ENCODE measurements at places on chromosomes 16 and 17.
A peak's percentile ranks its signal among the peaks of the same experiment; 100 is the strongest.

- no peak for DNase-seq
Observed at GRCh38 chr17:35912339-35912912, 18.1 kb downstream of the RDM1 start.

DNA sequence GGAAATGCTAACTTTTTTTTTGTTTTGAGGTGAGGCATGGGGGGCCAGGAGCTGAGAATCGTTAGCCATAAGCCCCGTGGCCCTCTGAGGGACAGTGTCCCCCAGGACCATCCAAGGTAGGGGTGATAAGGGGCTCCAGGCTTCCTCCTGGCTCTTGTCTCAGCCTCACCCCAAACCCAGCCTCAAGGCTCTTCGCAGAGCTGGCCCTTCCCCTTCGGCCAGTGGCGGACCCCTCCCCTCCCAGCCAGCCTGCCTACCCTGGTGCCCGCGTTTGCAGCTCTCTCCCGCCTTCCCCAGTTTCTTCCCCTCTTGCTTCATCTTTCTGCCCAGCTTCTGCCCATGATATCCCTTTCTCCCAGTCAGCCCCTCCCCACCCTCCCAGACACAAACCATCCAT, 22.7 kb upstream of the ATP2A3 start:
- peak; percentile 14 for DNase-seq

DNA sequence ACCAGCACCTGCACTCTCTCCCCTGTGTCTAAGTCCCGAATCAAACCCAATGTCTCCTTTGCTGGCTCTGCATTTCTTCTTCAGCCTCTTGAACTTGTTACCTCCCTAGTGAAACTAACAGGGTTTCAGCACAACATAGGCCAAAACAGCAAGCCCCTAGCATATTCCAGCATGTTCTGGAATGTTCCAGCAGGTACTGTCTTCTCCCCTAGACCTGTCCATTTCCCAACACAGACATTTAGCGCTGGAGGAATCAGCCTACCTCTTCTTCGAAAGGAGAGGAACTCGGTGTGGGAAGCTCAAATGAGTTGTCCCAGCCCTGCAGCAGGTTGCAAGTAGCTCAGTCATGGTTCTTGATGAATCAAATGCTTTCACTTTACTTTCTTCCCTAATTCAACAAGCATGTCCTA, 47.1 kb downstream of the LITAF start:
- no peak for DNase-seq

DNA sequence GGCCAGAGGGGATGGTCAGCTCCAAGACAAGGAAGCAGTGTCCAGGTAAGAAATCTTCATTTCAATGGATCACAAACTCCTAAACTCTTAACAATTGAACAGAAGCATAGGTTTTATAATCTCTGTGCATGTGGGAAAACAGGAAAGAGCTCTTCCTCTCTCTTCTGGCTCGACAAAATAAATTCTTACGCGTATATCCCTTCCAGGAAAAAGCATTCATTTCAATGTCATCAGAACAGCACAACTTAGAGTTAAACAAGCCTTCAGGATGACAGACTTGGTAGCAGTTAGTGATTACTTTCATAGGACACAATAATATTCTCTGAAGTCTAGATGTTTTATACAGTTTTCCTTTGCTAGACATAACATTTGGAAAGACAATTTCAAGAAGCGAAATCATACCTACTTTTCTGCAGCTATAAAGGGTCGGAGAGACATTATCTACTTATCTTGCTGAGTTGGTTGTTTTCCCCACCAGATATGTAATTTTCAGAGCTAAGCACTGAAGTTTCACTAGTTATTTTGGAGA, 19.3 kb upstream of the SLC35G3 start:
- no peak for DNase-seq

DNA sequence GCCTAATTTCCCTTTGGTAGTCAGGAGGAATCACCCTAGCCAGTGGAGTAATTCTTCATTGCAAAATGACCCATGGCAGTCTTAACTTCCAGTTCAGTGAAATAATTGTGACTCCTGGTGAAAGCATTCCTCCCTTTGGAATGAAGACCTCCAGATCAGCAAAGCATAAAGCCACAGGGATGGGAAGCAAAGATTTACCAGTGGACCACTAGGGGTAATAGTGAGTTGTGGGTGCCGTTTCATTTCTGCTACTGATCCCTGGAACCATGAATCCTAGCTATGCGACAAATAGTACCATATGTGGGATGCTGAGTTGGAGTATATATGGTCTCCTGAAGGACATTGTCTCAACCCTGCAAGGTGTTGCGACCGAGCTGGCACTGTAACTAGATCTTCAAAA, 13.7 kb downstream of the DYNLL2 start:
- no peak for DNase-seq

DNA sequence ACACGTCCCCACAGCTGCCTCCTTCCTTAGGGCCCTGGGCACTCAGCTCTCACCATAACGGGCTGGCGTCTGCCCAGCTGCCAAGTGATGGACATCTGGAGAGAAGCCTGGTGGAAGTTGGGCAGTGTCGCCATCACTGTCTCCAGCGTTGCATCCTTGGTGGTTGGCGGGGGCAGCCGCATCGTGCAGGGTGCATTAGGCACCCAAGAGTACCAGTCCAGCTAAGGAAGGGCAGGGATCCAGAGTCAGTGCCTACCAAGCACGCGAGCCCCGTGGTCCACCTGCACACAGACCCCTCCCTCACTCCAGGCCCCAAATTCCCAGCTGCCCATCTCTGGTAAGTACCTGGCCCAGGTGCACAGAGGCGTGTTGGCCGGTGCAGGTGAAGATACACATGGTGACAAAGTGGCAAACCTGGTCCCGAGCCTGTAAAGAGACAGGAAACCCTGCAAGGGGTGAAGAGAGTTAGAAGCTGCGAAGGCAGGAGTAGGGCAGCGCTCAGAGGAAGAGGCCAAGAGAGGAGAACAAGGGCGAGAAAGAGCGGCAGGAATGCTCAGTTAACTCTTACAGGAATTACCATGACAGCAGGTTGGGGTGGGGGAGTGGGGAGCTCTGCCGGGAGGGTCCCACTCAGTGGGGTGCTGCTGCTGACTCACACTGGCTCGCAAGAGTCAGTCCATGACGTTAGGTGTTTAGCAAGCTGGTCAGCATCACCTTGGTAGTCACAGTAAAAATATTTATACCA, 9.5 kb downstream of the ALOX15 start:
- DNase-seq: no peak

- no peak for DNase-seq
Observed at GRCh38 chr17:68963958-68964357, 8.8 kb upstream of the ABCA8 start.

GRCh38 chr16:88453611-88454522, 787 bp downstream of the ZFPM1 start:
- DNase-seq: peak; percentile 66

GRCh38 chr16:67558859-67559258, 3.5 kb upstream of the CTCF start:
- no peak for DNase-seq

- no peak for DNase-seq
Observed at GRCh38 chr16:82017911-82018568, 6.8 kb upstream of the SDR42E1 start.

GRCh38 chr16:6861135-6861814, 471.4 kb upstream of the RBFOX1 start:
- DNase-seq: no peak

DNA sequence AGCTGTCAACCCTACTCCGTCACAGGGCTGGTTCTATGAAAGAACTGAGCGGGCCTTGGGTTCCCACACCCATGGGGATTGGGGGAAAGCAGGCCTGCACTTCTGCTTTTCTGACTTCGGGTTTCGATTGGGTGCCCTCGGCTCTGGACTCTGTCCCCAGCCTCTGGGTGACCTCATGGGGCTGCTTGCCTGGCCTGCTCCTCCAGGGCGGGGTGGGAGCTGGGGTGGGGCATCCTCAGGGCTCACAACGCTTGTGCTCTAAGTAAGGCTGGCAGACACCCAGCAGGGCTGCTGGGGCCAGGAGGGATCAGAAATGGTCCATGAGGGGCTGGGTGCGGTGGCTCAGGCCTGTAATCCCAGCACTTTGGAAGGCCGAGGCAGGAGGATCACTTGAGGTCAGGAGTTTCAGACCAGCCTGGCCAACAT, 19.2 kb downstream of the ARHGAP27 start:
- no peak for DNase-seq

- no peak for DNase-seq
Observed at GRCh38 chr16:78696797-78697196, 597.3 kb downstream of the WWOX start.

DNA sequence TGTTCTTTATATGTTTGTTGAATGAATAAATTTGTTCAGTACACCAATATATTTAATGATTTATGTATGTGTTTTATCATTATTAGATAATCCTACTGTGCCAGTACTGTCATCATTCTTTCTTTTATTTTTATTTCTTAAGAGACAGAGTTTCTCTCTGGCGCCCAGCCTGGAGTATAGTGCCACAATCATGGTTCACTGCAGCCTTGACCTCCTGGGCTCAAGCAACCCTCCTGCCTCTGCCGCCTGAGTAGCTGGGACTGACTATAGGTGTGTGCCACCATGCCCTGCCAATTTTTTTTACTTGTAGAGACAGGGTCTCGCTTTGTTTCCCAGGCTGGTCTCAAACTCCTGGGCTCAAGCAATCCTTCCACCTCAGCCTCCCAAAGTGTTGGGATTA, 41.8 kb downstream of the PAFAH1B1 start:
- no peak for DNase-seq

GRCh38 chr16:79740252-79740651, 139.7 kb upstream of the MAF start:
- no peak for DNase-seq

DNA sequence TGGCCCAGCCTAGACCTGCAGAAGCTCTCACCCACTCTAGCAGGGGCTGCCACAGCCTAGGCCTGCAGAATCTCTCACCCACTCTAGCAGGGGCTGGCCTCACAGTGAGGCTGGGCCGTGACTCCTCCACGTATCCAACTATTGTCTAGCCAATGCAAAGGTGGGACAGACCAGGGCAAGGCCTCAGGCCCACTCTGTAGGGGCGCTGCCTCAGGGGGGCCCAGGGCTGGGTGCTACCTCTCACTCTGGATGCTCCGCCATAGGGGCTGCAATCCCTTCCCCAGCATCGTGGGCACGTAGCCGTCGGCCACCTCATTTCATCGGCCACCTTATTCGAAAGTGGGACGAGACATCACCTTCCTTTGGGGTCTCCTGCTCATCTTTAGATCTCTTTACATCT, 51.7 kb downstream of the RPH3AL start:
- DNase-seq: no peak

- no peak for DNase-seq
Observed at GRCh38 chr17:66423056-66423955, 120.9 kb downstream of the PRKCA start.

DNA sequence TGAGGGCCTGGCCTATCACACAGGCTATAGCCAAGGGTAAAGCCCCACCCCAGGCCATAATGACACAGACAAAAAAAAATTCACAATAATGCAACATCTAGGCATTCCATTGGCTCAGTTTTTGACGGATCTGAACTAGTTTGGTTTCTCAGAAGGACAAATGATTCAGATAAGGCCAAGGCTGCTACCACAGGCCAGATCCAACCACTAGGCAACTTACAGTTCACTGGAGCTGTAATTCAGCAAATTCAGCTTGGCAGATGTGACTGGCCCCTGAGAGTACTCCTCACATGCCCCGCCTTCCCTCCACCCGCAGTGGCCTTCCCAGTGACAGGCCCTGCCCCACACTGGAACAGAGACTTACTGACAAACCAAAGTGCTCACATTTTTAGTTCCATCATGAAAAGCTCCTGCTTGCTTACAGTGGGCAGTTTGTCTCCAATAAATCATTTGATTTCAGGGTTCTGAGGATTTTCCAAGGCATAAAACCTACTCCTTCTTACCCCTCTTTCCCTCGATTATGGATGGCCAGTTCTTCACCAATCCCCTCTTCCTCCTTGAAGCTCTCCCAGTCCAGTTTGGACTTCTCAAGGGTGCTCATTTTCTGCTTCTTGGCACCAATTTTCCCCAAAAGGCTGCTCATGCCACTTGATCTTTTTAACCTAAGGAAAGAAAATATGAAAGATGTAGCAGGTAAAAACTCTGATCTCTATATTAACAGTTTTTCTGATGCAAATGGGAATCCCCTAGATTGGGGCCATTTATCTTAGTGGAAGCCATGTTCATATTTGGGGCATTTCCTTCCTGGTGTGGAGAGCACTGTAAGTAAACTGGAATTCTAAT, 53.3 kb upstream of the BCAR1 start:
- no peak for DNase-seq
